ENCODE measurements at places on chromosomes 16 and 17.

DNA sequence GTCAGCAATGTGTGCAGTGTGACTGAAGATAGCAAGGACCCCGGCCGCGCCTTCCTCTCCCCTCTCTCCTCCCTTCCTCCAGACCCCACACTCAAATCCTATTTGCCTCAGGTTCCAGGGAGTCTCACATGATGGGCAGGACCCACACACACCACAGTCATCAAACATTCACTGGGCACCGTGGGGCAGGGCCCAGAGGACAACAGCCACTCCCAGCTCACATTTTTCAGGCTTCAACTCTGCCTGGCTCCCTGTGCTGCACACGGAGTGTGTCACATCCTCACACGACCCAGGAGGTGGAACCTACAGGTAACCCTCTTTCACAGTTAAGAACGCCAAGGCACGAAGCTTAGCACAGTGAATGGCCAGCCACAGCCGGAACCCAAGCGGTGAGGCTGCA is 30.5 kb downstream of the PEMT start:
- no peak for DNase-seq

GRCh38 chr17:82866590-82867191 is 26.9 kb upstream of the ZNF750 start:
- no peak for DNase-seq

- no peak for DNase-seq
Observed at GRCh38 chr17:66805567-66805966, 29.4 kb upstream of the CACNG5 start.

GRCh38 chr17:52648995-52649394 is 490.5 kb upstream of the CA10 start:
- DNase-seq = no peak

- peak; percentile 54 for DNase-seq
Observed at GRCh38 chr17:2693561-2694380, 17.8 kb downstream of the CLUH start.

GRCh38 chr16:80125677-80126076 is 415.1 kb upstream of the DYNLRB2 start:
- DNase-seq = no peak

DNA sequence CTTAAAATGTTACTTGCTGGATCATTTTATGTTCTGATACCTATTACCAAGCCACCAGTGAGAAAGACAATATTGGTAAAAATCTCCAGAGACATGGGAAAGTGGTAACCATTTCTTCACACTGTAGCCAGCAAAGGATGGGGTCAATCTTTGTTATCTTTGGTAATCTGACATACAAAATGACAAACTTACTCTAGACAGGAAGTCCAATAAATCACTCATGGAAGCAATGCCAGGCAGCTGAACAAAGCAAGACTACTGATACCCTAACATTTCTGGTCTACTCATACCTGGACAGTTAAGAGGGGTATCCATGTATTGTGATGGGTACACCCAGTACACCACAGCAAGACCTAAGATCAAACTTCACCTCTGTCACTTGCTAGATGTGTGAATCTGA is 19.0 kb downstream of the GRB2 start:
- no peak for DNase-seq

Measured in activated CD8-positive, alpha-beta memory T cell treated with anti-CD3 and anti-CD28 coated beads, Interleukin-2, amount 50 U/mL, for 48 hours (primary cell).